AG04450 (cell line): ENCODE measurements at places on chromosomes 4 and X.

GRCh38 chr4:101417046-101417445 lies 69.7 kb upstream of the PPP3CA start:
- DNase-seq = no peak

DNA sequence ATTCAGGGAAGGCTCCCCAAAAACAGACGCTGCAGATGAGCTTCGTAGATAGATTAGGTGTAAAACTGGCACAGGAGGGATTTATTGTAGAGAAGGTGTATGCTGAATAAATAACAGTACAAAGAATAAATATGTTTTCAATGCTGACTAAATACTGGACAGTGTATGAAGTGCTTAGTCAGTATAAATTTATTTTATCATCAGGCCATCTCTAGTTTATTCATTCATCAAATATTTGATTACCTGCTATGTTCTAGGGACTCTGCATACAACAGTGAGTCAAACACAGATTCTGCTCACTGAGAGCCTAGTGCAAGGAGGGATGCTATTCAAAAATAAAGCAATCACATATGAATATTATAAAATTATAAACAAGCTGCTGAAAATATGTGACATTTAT lies 63.6 kb upstream of the TSPAN5 start:
- DNase-seq = no peak

DNA sequence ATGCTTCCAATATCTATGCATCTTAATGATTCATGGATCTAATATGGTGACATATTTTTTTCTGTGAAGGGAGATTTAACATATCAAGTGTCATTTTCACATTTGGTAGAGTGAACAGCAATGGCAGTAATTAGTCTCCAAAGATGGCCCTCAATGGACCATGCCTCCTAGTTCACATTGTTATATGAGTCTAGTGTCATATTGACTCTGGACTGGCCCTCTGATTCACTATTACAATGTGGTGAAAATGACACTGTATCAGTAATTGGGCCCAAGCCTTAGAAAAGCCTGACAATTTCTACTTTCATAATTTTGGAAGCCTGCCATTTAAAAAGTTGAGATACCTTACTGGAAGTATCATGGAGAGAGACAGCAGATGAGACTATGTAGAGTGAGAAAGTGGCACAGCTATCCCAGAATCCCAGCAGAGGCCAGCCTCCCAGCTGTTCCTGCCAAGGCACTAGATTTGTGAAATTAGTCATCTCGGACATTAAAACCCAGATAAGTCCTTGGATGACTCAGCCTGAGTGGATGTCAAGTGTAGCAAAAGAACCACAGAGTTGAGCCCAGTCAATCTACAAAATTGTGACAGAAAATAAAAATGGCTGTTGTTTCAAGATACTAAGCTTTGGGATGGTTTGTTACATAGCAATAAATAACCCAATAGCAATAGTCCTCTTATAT lies 68.4 kb downstream of the ARHGEF38 start:
- no peak for DNase-seq

GRCh38 chr4:86223472-86223871 lies 136.4 kb downstream of the MAPK10 start:
- peak; percentile 7 for DNase-seq

DNA sequence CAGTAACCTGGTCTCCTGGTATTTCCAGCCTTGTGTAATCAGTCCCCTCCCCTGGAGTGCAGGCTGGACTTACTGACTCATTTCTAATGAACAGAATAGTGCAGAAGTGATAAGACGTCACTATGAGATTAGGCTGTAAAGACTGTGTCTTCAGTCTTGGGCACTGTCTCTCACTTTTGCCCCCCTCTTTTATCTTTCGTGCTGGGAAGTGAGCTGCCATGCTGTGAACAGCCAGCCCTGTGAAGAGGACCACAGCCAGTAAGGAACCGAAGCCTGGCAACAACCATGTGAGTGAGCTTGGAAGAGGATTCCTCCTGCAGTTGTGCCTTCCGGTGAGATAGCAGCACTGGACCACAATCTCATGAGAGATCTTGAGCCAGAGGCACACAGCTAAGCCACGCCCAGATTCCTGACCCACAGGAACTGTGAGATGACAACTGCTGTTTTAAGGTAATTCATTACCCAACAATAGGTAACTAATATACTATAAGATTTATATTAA lies 67.5 kb upstream of the GPR34 start:
- no peak for DNase-seq

DNA sequence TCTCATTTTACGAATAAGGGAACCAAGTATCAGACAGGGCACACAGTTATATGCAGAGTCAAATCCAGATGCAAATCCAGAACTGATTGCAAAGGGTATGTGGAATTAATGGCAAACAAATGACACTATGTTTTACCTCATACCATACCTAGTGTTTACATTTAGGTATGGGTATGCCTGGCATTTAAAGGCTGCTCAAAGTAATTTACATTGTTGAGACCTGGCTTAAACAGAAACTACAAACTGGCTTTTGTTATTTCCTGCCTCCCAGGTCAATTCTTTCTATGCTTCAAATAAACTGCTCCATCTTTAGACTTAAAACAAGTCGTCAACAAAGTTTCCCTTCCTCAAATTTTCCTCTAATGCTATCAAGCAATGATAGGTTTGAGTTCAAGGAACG lies 33.7 kb downstream of the ANKRD17 start:
- DNase-seq = no peak

DNA sequence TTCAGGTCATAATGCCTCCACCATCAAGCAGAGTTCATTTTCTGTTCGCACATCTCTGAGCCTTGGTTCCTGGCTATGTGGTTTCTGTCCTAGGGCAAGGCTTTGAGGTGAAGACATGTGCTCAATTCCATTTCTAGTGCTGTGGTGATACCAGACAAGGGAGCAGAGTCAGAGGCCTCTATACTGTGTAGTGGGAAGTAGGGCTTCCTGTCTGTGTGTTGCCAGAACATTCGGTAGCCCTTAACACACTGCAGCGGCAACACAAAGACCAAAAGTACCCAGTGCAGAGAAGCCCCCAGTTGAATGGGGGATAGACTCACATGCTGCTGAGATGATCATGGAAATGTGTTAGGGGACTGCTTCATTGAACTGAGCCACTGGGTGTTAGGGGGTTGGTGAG lies 56.4 kb downstream of the STARD8 start:
- DNase-seq = no peak

GRCh38 chr4:6386091-6386490 lies 86.3 kb downstream of the PPP2R2C start:
- no peak for DNase-seq
